ENCODE measurements at places on chromosomes 3 and 15.

DNA sequence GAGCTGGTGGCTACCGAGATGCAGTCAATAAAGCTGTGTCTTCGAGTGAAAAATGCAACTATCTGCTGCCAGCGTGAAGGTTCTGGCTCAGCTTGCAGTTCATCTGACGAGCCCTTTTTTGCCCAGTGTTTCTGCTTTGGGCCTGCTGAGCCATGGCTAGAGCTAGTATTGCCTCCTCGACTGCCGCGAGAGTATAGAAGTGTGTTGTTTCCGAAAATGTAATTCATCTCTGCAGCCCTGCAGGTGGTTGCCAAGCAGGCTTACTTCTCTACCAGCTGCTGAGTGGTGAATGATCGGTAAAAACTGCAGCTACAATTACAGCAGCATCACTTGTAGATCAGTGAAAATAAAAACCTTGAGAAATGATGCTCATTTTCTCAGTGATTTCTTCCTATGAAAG lies 114.8 kb downstream of the DLG1 start:
- DNase-seq: no peak

DNA sequence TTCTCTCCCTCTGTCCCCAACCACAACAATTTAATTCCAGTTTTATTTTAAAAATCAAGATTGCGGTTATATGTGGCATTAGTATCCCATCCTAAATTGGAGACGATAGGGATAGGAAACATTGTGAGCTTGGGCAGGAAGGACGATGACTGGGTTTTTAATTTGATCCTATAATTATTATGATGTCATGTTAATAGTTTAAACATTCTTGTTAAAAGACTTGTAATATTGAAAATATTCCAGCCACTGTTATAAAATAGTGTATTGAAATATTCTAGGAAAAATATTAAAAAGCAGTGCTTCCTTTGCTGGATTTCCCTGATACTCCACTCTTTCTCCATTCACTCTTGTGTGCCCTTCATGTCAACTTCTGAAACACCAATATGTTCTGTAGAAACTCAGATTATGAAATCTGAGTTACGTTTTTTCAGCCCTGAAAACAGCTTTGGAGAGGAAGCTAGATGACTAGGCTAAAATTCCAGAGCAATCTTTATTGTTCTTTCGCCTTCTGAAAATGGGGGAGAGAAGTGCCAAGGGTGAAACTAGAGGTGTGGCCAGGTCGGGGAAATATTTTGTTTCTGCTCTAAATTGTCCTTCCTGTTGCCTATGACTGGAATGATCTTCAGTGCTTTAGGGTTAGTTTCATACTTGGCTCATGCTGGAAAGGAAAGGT lies 46.1 kb upstream of the MAP3K13 start:
- no peak for DNase-seq

DNA sequence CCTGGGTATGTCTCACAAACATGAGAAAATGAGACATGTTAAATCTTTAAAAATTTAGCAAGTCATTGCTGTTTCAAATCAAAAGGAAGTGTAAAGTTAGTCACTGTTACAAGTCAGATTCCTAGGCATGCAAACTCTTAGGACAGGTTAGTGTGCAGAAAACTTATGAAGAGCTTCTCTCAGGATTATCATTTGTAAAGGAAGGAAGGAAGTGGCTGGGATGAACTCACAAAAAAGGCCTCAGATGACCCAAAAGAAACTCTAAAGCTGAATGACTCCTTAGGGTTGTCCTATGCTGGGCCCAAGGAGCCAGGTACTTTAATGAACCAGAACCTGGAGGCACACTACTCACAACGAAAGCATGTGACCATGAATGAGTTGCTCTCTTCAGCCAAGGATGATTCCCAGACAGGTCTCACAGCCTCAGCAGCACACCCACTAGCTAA lies 25.0 kb downstream of the MSL2 start:
- DNase-seq: no peak

GRCh38 chr3:134055661-134056060 lies 25.9 kb upstream of the SLCO2A1 start:
- DNase-seq: no peak

DNA sequence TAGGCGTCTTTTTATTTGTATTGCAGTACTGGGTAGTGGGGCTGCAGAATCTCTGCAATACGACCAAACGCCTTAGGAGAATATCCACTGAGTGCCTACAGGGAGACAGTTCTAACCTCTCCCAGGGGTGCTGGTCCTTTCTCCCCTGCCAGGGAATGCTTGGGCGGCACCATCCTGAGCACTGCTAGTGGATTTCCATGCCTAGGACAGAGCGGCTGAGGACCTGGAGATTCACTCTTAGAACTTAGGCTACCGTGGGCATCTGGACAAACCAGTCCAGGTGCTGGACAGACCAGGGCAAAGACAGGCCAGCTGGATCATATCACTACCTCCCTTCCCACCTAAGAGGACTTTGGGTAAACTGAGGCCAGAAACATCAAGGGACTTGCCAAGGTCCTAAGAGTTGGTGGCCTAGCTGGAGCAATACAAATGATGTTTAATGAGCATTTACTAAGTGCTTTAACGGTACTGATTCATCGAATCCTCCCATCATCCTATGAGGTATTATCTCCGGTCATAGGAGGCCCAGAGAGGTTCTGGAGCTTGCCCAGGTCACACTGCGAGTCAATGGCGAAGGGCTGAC lies 902 bp downstream of the TMEM44 start:
- no peak for DNase-seq

GRCh38 chr3:37862219-37862902 lies 681 bp downstream of the CTDSPL start:
- peak; percentile 39 for DNase-seq

- DNase-seq: no peak
Observed at GRCh38 chr3:59865351-59865750, 815.5 kb upstream of the CFAP20DC start.

DNA sequence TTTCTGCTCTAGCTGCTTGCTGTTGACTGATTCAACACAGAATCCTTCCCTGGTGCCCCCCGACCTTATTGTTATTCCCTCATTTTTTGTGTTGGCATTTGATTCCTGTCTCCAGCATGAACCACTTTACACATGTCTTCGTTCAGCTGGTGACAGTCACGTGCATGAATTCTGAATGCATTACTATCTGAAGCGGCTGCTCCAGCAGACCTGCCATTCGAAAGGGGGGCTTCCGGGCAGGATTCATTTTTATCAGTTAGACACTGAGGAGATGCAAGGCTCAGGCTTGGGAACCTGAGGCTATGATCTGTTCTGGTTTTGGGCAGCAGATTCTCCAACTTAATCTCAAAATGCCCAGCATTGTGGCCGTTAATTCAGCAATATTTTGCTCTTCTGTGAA lies 336.2 kb downstream of the EPHB1 start:
- DNase-seq: no peak

- no peak for DNase-seq
Observed at GRCh38 chr15:94709319-94709718, 478.0 kb downstream of the MCTP2 start.

DNA sequence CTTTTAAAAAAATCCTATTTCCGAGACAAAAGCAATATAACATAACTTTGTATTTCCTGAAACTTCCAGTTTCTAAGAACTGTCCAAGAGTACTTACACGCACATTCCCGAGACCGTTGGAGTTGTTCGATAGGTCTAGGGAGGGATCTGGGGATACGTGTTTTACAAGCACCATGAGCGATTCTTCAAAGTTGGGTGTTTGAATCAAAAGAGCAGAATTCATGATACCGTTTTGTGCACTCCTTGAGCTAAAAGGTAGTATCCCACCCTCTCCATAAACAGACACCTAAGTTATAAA lies 700 bp upstream of the EDEM1 start:
- DNase-seq: no peak

- DNase-seq: no peak
Observed at GRCh38 chr3:42166214-42166613, 75.1 kb downstream of the TRAK1 start.

GRCh38 chr3:172210355-172210754 lies 171.0 kb downstream of the FNDC3B start:
- DNase-seq: no peak

- DNase-seq: no peak
Observed at GRCh38 chr15:38662033-38662802, 97.6 kb upstream of the RASGRP1 start.

- no peak for DNase-seq
Observed at GRCh38 chr3:66989860-66990696, 8.0 kb upstream of the KBTBD8 start.

DNA sequence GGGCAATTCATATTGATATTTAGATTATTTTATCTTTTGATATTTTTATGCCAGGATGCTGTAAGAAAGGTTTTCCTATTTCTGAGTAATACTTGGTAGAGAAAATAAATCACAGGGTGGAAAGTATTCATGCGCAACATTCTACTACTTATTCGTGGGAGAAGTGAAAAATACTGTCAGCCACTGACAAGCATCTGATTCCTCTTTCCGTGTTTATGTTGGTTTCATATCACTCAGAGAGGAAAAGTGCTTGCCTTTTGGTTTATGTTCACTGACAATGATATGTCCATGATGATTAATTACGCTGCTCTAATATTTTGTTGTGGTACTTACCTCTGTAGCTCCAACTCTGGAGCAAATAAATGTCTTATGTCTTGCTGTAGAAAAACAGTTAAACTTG lies 429.4 kb downstream of the EDEM1 start:
- no peak for DNase-seq

DNA sequence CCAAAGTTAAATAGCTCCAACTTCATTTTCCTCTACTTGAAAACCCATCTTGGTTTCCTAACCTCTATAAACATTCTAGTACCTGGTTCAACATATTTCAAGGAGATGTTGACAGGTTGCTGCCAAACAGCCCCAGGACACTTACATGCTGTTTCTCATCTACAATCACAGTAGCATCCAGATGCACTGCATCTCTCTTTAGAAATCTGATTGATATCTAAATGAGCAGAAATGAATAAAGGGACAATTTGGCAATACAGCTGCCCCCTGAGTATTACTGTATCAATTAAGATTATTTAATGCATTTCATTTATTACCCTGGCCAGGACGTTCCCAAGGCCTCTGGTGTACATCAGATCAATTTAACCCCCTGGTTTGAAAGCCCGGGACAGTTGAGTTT lies 74.0 kb downstream of the SSR3 start:
- no peak for DNase-seq

DNA sequence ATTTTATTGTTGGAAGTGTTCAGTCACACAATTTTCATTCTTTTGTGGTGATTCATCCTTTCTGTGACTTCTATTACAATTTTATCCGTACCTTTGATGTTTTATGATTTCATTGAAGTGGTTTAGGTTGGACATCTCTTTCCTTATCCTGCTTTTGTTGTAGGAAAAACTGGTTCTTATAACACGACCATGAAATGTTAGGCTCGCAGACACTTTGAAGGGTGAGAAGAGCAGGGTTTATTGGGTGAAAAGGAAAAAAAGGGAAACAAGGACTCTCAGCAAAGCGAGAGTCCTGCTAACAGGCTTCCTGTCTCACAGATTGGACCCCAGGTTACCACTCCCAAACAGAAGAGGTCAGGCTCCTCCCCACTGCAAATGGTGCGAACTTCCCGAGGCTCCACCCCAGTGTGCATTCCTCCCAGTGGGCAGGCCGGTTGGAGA lies 257.4 kb downstream of the STXBP5L start:
- no peak for DNase-seq

DNA sequence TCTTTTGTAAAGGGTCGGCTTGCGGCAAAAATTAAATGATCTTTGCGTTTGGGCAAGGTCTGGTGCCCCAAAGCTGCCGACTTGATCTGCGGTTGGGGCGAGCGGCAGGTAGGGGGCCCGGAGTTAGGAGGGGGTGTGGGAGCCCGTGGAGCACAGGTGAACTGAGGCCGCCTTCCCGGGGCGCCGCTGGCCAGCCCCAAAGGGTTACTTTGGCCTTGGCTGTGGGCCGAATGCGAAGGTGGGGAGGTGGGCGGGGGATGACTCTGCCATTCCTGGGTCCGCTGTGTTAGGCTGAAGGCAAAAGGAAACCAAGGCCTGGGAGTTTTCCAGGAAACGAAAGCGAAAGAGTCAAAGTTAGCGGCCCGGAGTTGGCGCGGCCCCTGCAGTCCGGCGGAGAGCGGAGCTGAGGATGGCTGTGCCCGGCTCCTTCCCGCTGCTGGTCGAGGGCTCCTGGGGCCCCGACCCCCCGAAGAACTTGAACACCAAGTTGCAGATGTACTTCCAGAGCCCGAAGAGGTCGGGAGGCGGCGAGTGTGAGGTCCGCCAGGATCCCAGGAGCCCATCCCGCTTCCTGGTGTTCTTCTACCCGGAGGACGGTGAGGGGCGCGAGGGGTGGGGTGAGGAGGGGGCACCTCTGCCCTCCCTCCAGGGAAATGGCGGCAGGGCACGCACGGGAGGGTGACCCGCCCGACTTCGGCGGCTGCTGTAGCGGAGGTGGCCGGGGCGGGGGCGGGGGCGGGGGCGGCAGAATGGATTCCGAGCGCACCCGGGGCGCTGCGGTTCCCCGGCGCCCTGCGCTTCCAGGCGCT lies at the start of gene PARP14:
Gene PARP14 (plus strand): TSS at position 365 of the 809 bp plus-strand sequence. CDS start 45 bp downstream, at position 410.
- no peak for DNase-seq

GRCh38 chr3:23740517-23740965 lies 65.2 kb upstream of the UBE2E1 start:
- no peak for DNase-seq

GRCh38 chr3:183862610-183863009 lies 22.1 kb downstream of the PARL start:
- DNase-seq: no peak

- no peak for DNase-seq
Observed at GRCh38 chr3:14248849-14249523, 70.4 kb downstream of the LSM3 start.

- DNase-seq: no peak
Observed at GRCh38 chr15:43436395-43436794, 56.6 kb downstream of the TP53BP1 start.

DNA sequence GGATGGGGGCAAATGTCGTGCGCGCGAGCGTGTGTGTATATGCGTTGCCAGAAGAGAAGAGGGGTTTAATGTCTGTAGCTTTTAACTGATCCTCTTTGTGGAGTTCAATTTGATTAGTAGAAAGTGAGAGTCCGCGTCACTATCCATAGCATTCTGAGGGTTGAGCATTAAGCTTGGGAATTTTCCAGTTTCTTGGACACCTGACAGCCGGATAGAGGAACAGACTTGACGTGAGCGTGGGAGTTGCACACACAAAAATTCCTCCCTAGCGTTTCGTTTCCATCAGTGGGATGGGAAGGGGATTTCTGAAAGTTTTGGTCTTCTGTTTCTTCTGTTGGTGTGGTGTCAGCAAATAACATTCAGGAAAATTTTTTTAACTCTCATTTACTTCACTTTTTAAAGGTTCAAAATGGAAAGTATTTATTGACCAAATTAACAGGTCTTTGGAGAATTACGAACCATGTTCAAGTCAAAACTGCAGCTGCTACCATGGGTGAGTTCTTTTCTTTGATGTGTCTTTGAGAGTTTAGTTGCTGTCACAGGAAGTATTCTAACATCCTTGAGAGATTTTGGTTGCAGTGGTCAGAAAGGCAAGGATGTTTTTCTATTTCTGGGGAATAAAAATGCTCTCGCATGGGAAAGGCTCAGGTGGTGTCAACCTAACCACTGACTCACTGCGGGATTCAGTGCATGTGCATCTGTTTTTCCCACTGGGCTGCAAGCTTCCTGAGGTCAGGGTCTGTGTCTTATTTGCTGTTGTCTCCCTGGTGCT lies 841 bp downstream of the POGLUT1 start:
- no peak for DNase-seq

GRCh38 chr3:181488536-181488935 lies 223.2 kb upstream of the SOX2 start:
- no peak for DNase-seq

- no peak for DNase-seq
Observed at GRCh38 chr3:66261355-66261754, 40.6 kb downstream of the SLC25A26 start.

- no peak for DNase-seq
Observed at GRCh38 chr3:37944391-37944842, 46.2 kb upstream of the VILL start.

- no peak for DNase-seq
Observed at GRCh38 chr15:37076543-37076942, 23.8 kb downstream of the MEIS2 start.

Data from stimulated activated CD4-positive, alpha-beta T cell treated with anti-CD3 and anti-CD28 coated beads, Interleukin-1b, Interleukin-23, amount 100 ng/mL, for 24 hours (primary cell).